ENCODE measurements at places on chromosomes 11 and 22. TPM values are rescaled to one million over a fixed set of nuclear protein-coding genes. Genes with fewer than 3 reads are reported as not detected.

Gene CYTH4
- 8.9 TPM for total RNA-seq

Gene CRYBB2
- total RNA-seq, result not detected

DNA sequence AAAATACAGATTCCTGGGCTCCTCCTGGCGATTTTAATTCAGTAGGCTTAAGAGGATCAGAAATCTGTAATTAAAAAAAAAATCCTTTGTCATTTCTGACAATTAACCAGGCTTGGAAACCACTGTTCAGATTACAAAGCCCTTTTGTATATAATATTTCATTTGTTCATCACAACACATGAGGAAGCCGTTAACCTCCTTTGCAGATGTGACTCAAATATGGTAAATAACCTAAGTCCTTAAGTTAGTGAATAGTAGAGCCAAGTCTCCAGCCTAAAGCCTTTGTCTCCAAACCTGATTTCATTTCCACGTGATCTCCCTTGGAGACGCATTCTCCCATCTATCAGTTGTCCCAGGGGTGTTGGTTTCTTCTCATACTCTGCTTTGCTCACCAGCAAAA lies 67.6 kb downstream of the UBASH3B start:
- DNase-seq, result no peak

- no peak for DNase-seq
These were observed 4.4 kb downstream of the BACE1-AS start for GRCh38 chr11:117295438-117296137.

GRCh38 chr11:68206211-68206610 lies 6.9 kb downstream of the KMT5B start:
- DNase-seq, result no peak

Gene DRD4
- not detected for total RNA-seq

Gene KIF18A
- total RNA-seq, result 0.41 TPM
